Effector CD4-positive, alpha-beta T cell (primary cell): ENCODE measurements at places on chromosomes 16 and 17.
A peak's percentile ranks its signal among the peaks of the same experiment; 100 is the strongest.

DNA sequence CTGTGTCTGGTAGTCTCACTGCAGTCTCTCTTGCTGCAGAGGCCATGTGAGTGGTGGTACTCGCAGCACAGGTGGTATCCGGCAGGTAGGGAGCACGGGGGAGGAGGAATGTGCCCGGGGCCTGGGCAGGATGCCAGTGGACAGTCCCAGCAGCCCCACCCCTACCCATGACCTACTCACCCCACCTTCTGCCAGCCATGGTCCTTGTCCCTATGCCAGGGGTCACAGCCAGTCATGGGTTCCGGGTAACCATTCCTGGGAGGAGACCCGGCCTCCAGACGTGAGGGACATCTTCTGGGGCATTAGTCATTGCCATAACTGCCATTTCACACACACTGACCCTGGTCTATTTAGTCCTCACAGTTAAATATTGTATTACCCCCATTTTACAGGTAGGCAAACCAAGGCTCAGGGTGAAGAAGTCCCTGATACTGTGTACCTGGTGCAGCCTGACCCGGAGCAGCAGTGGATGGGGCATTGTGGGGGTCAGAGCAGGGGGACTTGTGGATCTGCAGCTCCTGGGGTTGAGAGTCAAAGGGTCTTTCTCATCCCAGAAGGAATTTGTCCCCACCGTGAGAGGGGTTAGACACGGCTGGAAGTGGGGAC is 58.8 kb upstream of the TAC4 start:
- no peak for DNase-seq

- DNase-seq = no peak
These were observed 40.5 kb downstream of the WDR59 start for GRCh38 chr16:74944466-74944865.

- no peak for DNase-seq
These were observed 16.1 kb downstream of the ABCA3 start for GRCh38 chr16:2324296-2324859.

DNA sequence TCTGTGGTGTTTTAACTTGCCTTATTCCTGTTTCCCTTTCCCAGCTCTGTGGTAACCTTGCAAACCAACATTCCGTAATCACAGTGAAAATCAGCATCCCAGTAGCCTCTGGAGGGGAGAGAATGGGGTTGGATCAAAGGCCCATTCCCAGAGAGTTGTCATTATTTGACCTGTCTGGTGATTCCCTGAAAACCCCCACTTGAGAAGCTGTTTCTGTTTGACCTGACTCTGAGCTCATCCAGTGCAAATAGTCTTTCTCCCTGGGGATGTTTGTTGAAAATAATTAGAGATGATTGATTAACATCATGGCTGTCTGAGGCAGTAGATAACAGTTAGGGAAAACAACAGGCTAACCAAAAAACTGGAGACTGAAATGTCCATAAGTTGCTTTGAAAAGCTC is 3.0 kb downstream of the CACNG1 start:
- DNase-seq = no peak

GRCh38 chr17:44865931-44866330 is 18.2 kb downstream of the HIGD1B start:
- DNase-seq = no peak

- DNase-seq = no peak
These were observed 58.8 kb downstream of the TBX4 start for GRCh38 chr17:61510991-61511390.

DNA sequence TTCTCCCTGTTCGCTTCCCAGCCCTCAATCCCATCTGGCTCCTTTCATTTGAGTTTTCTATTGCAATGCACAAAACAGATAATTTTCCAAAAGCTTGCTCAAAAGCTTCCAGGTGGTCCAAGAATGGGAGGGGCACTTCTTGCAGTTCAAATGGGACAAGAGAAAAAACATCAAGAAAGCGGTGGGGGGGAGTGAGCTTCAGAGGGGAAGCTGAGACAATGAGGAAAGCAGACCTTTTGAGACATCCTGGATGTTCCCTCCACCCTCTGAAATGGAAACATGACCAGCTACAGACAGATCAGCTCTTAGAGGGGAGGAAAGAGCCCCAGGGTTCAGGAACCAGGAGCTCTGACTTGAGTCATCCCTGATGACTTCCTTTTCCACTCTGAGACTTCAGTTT is 368.2 kb downstream of the SLC39A11 start:
- no peak for DNase-seq

DNA sequence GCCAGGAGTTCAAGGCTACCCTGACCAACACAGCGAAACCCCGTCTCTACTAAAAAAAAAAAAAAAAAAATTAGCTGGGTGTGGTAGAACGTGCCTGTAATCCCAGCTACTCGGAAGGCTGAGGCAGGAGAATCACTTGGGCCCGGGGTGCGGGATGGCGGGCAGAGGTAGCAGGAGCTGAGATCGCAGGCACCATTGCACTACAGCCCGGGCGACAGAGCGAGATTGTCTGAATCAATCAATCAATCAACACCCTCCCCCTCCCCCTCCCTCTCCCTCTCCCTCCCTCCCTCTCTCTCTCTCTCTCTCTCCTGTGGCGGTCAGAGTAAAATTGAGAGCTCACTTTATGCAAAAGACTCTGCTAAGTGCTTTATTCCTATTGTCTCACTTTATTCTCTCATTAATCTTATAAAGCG is 1.2 kb downstream of the HSDL1 start:
- DNase-seq = no peak

DNA sequence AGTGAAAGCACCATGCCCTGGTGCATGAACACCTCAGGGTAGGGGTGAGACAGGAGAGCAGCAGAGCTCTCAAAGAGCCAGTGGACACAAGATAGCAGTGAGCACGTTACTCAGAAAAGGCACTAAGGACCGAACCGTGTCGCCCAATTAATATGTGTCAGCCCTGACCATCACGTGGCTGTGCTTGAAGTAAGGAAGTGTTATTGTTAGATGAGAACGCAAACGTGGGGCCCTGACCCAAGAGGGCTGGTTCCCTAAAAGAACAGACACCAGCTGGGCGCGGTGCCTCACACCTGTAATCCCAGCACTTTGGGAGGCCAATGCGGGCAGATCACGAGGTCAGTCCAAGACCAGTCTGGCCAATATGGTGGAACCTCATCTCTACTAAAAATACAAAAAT is 16.3 kb downstream of the AXIN1 start:
- no peak for DNase-seq

GRCh38 chr16:3101018-3101840 is 2.1 kb upstream of the ZSCAN10 start:
- peak; percentile 38 for DNase-seq

DNA sequence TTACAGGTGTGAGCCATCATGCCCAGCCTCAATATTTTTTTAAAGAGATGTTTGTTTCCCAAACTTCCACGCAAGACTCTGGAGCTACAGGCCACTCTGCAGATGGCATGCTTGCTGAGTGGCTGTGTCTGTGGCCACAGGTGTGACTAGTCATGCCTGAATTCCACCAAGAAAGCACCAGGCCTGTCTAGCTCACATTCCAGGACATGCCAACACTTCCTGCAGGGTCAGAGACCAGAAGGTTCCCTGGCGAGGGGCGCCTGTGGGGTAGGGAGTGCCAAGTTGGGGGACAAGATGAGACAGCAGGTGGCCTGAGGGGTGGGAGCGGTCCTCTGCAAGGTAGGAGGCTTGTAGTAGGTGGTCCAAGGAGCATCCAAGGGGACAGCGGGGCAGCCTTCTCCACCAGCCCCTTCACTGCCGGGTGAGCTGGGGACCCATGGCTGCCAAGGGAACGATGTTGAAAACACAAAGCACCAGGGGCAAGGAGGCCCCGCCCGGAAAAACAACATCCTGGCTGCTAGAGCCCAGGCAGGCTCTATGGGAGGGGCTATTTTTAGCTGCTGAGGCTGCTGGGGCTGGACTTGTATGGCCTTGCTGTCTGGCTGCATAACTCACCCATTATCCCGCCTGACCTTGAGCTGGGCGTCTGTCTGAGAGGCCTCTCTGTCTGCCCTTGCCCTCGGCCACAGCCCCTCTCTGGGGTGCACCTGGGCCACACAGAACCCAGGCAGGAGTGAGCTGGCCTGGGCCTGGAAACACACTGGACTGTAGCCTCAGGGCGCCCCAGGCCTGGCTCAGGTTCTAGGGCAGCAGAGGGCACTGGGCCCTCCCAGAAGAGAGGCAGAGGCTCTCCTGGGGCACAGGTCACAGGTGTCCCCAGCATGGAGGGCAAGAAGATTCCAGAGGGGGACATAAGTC is 5.7 kb downstream of the TRIM47 start:
- peak; percentile 48 for DNase-seq

DNA sequence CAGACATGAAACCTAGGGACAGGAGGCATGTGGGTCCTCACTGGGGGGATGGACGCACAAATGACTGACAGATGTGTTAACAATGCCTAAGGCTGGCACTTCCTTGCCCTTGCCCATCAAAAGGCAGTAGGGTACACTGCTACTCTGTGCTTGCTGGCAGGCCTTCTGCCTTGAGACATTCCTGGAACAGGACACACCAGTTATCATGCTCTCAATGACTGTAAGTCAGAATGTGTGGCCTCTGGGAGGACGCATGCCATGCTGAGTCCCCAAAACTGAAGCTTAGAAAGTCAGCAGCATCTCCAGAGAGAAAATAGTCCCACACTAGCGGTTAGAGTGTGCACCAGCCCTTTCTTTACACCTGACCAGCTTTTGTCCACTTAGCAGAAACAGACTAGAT is 16.1 kb upstream of the SREBF1 start:
- no peak for DNase-seq
